AG04449 (cell line): ENCODE measurements at places on chromosomes 12 and 14.

DNA sequence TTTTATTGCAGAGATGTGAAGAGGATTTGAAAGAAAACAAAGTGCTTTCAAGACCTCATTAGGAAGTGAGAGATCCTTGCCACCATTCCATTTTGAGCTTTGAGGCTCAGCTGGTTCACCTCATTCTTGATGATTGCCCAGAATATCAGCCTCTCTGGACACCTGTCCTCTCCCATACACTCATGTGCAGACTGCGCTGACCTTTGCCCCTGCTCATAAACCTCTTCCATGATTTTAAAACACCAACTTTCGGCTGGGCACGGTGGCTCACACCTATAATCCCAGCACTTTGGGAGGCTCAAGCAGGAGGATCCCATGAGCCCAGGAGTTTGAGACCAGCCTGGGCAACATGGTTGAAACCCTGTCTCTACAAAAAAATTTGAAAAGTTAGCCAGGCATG lies 8.9 kb downstream of the COX14 start:
- no peak for DNase-seq

GRCh38 chr12:7973457-7973825 lies 37.5 kb upstream of the SLC2A3 start:
- DNase-seq, result no peak

DNA sequence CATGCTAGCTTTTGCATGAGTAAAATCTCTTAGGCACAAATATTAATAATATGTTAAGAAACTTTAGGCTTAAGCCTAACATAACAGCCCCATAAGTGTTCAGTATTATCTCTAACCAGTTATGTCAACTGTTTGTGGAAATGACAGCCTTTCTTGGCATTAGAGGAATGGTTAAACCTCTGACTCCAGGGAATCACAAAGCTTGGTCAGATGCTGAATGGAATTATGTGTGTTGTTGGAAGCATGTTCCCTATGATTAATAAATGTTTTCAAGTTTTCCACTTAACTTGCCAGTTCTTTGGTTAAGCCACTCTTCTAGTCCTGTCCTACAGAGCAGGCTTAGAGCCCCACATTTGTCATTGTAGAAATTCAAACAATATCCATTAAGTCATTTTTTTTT lies 17.0 kb downstream of the PSEN1 start:
- peak; percentile 69 for DNase-seq

GRCh38 chr14:31529053-31529452 lies 32.2 kb upstream of the NUBPL start:
- no peak for DNase-seq

- DNase-seq, result no peak
Observed at GRCh38 chr14:61503167-61503801, 181.9 kb downstream of the PRKCH start.

GRCh38 chr12:81257947-81258551 lies 180.2 kb downstream of the ACSS3 start:
- no peak for DNase-seq

- DNase-seq, result no peak
Observed at GRCh38 chr12:6605421-6606330, 1.5 kb downstream of the CHD4 start.

- no peak for DNase-seq
Observed at GRCh38 chr12:11756022-11756421, 106.5 kb downstream of the ETV6 start.

DNA sequence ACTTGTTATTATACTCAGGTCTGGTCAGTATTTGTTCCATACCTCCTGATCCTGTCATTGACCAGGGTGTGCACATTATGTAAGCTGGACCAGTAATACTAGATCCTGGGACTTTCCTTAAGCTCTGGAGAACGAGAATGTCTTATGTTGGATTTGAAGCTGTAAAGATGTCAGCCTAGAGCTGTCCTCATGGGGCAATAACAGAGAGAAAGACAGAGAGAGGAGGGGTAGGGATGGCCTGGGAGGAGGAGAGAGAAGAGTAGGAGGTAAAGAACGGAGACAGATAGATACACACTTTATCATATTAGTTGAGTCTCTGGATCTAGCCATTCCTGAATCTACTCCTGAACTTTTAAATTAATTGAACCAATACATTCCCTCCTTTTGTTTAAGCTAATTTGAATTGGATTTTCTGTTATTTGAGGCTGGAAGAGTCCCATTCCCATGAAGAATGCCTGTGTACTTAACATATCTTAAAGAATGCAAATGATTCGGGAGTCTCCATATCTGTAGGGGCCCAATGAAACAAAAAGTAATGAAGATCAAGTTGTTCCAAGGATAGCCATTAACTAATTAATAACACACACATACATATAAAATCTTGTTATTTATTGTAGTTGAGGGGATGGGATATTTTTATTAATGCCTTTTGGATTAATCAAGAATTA lies 55.9 kb downstream of the PLEKHA5 start:
- no peak for DNase-seq

DNA sequence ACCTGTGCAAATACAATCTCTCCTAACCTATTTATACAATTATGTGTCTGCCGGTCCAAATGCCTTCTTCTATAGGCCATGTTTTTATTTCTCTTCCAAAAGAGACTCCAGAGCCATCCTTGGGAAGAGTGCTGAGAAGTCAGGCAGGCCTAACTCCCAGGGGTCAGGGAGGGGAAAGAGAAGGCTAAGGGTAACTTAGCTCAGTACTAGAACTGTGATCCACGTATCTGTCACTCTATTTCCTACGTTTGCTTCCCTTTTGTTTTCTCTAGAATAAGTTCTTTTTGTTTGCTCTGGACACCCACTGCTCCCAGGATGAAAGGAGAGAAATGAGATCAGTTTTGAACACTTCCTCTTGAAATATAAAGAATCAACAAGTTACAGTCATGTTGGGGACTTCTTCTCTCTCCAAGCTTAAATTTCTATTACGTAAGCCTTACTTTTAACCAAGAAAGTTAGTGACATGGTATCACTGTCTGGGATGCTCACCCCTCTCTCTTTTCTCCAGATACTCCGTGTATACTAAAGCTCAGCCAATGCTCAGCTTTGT lies 79.2 kb downstream of the DAD1 start:
- no peak for DNase-seq

- no peak for DNase-seq
Observed at GRCh38 chr14:53055003-53055402, 98.1 kb downstream of the DDHD1 start.

- no peak for DNase-seq
Observed at GRCh38 chr12:47066278-47067025, 13.0 kb upstream of the PCED1B start.

- DNase-seq, result peak; percentile 51
Observed at GRCh38 chr14:72781561-72782508, 112.1 kb downstream of the DPF3 start.

DNA sequence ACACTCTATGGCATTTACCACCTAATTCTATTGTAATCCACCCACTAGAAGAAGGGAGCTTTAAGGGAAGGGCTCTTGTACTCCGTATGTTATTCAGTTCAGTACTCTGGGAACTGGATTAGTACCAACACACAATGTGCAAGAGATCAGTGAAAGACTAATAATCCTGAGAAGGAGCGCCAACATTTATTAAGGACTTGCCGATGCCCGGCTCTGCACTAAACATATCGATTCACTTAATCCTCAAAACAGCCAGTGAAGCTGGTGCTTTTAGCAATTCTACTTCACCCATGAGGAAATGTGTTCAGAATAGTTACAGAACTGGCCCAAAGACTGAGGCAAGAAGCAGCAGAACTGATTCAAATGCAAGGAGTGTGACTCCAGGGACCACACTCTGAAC lies 80.9 kb downstream of the RPS6KA5 start:
- DNase-seq, result no peak

- no peak for DNase-seq
Observed at GRCh38 chr12:53465679-53466078, 13.8 kb downstream of the PCBP2 start.

DNA sequence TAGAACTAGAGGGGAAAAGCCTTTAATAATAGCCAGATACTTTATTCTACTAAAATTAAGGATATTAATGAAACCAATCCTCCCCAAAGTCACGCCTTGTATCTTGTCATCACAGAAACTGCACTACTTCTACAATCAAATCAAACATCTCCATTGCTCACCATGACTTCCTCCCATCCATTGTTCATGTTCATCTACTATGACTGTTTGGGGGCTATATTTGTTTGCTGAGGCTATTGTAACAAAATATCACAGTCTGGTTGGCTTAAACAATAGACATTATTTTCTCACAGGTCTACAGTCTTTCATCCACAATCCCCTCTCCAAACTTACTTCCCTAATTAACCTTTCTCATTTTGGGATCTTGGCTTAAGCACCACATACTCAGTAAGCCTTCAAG lies 193.6 kb upstream of the FSCB start:
- no peak for DNase-seq

GRCh38 chr12:47268501-47269454 lies 189.0 kb upstream of the AMIGO2 start:
- no peak for DNase-seq

DNA sequence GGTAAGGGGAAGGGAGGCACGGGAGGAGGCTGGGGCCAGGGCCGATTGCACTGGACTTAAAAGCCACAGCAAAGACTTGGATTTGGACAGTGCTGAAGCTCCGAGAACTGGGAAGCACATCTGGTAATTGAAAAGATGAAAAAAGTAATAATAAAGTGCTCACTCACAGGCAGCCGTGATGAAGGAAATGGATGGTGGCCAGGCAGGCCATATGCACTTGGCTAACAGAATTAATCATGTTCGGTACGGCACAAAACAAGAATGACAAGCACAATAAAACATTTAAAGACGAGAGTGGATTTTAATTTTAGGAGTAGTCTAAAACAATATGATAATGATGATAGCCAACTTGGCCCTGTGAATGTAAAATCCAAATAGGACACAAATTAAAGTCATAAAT lies 154.3 kb downstream of the VRK1 start:
- DNase-seq, result no peak

DNA sequence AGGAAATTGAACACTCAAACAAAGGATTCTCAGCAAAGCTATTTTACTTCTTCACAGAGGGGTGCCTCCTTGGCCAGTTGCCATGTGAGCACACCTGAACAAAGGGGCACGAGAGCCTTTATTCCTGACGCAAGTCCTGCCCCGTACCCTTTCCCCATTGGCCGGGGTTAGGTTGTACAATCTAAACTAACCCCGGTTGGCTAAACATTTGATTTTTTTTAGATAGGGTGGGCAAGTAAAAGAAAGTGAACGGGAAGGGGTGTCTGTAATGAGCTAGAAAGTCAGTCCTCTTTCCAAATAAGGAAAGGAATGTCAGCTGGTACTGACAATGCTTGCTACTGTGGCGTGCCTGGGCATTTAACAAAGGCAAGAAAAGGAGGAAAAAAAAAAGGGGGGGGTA lies 135.5 kb upstream of the CDKN3 start:
- DNase-seq, result no peak

DNA sequence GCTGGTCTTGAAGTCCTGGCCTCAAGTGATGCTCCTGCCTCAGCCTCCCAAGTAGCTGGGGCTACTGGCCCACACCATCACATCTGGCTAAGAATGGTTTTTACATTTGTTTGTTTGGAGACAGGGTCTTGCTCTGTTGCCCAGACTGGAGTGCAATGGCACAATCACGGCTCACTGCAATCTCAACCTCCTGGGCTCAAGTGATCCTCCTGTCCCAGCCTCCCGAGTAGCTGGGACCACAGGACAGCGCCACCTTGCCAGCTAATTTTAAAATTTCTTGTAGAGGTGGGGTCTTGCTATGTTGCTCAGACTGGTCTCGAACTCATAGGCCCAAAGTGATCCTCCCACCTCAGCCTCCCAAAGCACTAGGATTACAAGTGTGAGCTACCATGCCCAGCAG lies 28.6 kb upstream of the TSPAN9 start:
- DNase-seq, result no peak

GRCh38 chr12:50112456-50113218 lies 601 bp downstream of the COX14 start:
- DNase-seq, result no peak

DNA sequence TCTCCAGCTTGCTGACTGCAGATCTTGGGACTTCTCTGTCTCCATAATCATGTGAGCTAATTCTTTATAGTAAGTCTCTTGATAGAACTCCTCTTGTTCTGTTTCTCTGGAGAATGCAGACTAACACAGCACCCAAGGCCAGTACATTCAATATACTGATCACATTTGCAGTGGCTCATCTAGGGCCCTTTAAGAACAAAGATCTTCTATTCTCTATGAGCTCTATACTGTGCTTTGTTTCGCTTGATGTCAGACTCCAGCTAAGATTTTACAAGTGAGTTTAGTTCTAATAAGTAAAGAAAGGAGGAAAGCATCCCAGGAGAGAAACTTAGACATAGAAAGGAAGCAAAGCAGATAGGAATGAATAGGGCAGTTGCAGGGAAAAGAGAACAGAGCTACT lies 69.3 kb upstream of the TMPO start:
- no peak for DNase-seq

DNA sequence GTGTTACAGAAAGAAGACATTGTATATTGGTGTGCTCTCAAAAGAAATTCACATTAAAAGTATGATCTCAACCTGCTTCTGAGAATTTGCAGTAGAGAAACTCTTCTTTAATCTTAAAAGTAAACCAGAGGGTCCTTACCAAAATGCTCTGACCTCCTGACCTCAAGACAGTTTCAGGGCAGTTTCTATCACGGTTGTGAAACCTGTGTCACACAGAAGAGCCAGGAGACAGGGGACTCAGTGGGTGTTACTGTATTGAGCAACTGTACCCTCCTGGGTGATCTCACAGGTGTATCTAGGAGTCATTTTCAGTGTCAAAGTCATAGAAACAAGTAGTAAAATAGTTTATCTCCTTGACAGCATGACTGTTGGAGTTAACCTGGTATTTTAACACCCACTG lies 178.0 kb downstream of the GRIP1 start:
- no peak for DNase-seq

DNA sequence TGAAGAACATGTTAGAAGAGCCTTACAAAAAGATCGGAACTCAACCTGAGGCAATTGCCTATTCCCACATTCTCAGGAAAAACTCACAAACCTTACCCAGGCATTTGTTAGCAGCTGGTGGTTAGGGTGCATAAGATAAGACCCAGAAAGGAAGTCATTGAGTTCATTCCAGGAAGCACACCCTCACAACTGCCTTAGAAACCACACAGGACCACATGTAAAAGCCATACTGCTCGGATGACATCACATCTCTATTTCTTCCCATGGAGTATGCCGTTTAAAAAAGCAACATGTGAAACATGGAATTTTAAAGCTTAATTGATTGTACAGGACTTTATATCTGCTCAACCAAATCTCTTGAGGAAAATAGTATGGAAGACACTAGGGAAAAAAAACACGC lies 411.2 kb downstream of the DAD1 start:
- DNase-seq, result no peak

DNA sequence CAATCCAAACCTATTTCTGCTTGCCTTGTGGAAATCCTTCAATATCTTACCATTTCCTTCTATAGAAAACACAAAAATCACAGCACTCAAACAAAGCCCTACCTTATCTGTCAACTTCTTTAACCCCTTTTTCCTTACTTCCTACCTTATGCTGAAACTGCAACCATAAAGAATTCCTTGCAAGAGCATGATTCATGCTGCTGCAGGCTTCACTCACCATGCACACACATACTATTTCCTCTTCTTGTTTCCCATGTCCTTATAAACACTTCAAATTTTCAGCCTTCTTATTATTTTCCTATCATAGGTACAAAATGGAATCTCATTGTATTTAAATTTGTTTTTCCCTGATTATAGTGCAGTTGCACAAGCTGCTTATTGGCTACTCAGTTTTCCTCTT lies 23.3 kb downstream of the LMNTD1 start:
- no peak for DNase-seq

GRCh38 chr12:47070310-47070709 lies 9.1 kb upstream of the PCED1B start:
- no peak for DNase-seq

GRCh38 chr12:46831335-46832129 lies 5.7 kb upstream of the SLC38A4 start:
- DNase-seq, result no peak
